ENCODE measurements at places on chromosomes 5 and 9.

DNA sequence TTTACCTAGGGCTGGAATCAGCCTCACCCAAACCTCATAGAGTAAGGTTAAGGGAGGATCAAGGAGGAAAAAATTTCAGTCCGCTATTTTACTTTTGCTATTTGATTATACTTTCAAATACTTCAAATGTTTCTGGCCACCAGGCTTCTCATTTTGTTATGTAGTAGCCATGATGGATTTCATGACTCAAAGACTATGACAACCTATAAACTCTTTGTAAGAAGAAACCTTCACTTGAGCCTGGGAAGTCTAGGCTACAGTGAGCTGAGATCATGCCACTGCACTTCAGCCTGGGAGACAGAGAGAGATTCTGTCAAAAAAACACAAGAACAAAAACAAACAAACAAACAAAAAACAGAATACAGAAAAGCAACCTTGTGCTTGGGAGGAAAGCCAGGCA lies 293.6 kb upstream of the TNC start:
- no peak for DNase-seq

DNA sequence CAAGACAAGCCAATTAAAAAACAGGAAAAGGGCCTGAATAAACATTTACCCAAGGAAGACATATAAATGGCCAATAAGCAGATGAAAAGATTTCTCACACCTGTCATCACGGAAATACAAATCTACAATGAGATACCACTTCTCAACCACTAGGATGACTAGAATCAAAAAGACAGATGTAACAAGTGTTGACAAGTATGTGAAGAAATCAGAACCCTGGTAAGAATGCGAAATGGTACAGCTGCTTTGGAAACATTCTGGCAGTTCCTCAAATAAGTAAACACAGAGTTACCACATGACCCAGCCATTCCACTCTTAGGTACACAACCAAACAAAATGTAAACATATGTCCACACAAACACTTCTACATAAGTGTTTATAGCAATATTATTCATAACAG lies 32.5 kb downstream of the LEAP2 start:
- DNase-seq = no peak

GRCh38 chr5:91072881-91073280 lies 310.2 kb downstream of the ARRDC3 start:
- no peak for DNase-seq

DNA sequence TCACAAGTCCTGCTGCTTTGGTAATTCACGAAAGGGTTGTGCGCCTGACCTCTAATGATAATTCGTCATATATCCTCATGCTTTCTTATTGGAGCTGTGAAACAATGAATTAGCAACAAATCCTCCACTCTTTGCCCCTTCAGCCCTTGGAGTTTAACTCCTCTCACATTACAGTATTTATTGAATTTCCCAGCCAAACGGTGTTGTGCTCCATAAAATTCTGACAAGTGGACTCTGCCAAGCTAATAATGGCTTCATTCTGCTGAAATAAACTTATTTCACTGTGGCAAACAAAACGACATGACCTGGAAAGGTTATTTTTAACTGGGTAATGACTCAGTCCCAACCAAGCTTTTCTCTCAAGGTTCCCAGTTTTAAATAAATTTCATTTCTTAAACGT lies 984.4 kb upstream of the DMAC1 start:
- DNase-seq = no peak
